Smooth muscle cell of the pulmonary artery (primary cell): ENCODE measurements at places on chromosomes 6 and 20. TPM values are rescaled to one million over a fixed set of nuclear protein-coding genes. Genes with fewer than 3 reads are reported as not detected.

ANKRD66 gene
- not detected in 2 replicates for total RNA-seq

SPATS1 gene
- not detected in 2 replicates for total RNA-seq

FERMT1 gene
- total RNA-seq = 2.0 and 6.4 TPM in 2 replicates

EPHA7 gene
- total RNA-seq = 0.07 and 0.26 TPM in 2 replicates

CYP21A2 gene
- total RNA-seq = 0.20 and 0.26 TPM in 2 replicates

FABP7 gene
- total RNA-seq = not detected in 2 replicates

MUC22 gene
- total RNA-seq = not detected in 2 replicates

BTN2A1 gene
- 16.5 and 17.1 TPM in 2 replicates for total RNA-seq

TPBG gene
- total RNA-seq = 69.5 and 138 TPM in 2 replicates
